ENCODE measurements at places on chromosomes 1 and 21. TPM values are rescaled to one million over a fixed set of nuclear protein-coding genes. Genes with fewer than 3 reads are reported as not detected.

Gene TNFRSF8
- not detected for total RNA-seq

Gene DIO1
- not detected for total RNA-seq

Gene TMEM200B
- not detected for total RNA-seq

Gene KRTAP21-2
- total RNA-seq: not detected
